ENCODE measurements at places on chromosomes 4 and X.

DNA sequence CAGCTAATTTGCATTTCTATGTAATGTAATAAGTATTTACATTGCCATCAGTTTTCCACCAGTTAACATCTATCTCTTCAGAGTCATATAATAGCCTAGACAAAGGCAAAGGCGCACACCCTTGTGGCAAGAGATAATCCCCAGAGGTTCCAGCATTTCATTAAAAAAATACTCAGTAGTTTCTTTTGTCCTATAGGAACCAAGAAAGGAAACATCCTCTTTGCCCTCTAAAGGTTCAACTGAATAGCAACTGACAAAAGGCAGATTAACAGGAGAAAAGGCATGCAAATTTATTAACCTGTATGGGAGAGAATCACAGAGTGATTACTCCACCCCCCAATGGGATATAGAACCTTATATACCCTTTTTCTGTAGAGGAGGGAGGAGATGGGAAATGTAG is 48.4 kb downstream of the MAGEB17 start:
- no peak for DNase-seq

GRCh38 chr4:89719536-89720090 is 117.3 kb downstream of the SNCA start:
- no peak for DNase-seq

GRCh38 chr4:185711726-185712125 is 100.3 kb downstream of the SORBS2 start:
- DNase-seq, result no peak

- no peak for DNase-seq
Observed at GRCh38 chr4:147117431-147117830, 171.8 kb upstream of the TTC29 start.

GRCh38 chr4:121514443-121514842 is 133.6 kb upstream of the QRFPR start:
- DNase-seq, result no peak

GRCh38 chrX:107766470-107767150 is 9.0 kb downstream of the TSC22D3 start:
- DNase-seq, result no peak

DNA sequence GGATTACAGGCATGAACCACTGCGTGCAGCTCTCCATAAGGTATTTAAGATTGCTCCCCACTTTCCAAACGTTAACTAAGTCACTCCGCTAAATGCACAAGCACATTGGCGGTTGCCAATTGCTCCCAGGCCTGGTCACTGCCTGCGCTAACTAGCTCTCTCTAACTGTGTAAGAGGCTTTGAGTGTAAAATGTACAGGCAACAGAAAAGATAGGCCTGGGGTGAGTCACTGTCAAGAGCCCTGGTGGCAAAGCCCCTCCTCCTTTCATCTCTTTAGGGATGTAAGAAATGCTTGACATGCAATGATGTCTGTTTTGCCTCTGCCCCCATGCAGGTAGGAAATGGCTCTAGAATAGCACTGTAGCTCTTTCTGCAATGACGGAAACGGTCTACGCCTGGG is 329.7 kb upstream of the GATB start:
- DNase-seq, result no peak

DNA sequence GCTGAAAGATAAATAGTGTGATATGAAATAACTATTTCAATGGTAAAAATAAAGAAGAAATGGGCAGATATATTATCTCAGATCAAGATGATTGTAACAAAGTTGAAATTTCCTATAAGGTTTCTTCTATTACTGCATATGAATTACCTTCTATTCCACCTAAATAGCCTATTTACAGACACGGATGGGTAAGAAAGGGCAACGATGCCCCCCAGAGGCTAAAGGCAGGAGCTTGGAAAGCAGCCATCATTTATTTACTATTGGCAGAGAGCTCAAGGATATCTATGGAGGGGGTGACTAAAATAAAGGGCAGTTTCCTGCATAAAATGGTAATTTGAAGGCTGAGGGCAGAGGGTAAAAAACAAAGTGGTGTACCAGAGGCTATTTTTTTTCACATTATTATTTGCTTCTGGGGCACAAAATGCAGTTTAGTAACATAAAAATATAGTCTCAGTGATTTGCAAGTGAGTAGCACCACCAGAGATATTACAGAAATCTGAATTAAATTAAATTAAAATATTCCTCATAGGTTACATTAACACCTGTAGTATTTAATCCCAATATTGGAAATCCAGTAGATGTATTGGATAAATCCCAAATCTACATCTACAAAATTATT is 123.1 kb downstream of the BTC start:
- peak; percentile 12 for DNase-seq

DNA sequence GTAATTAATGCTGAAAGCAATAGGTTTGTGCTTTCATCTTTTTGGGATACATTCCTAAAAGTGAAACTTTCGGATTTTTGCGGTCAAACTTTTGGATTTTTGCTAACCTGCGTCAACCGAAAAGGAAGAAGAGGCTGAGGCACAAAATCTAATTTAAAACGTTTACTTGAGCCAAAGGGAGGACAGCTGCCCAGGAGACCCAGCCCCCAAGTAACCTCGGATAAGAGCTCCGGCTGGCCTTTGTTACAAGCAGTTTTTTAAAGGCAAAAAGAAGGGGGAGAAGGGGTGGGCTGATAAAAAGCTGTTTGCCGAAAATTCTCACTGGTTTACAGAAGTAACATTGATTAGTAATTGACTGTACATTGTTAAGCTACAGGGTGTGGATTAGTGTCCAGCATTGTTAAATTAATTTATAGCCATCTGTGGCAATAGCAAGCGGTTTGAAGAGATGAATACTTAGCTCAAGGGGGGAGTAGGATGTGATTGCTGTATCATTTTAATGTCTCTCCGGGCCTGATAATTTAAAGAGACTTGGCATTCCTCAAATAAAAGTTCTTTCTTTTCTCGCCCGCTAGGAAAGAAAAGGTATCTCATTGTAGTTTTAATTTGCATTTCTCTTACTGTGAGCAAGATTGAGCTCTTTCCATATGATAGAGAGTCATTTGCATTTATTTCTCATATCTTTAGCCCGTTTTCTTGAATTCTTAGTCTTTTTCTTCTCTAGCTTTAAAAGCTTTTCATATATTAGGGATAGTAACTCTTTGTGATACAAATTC is 59.1 kb upstream of the USP9X start:
- DNase-seq, result no peak

DNA sequence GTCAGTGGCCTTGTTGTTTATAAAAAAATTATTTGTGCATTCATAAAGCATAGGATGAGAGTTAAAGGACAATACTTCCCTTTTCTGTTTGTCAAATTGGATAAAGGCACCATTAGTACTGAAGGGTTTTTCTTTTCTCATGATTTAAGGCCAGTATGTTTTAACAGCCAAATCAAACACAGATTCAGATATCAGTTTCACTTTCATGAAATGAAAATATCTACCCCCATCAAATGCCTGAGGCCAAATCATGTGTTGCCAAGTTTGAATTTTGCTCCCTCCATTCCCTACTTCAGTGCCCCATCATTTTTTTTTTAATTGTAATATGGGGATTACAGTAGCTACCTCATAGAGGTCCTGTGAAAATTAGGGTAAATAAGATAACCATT is 745.9 kb downstream of the RPA4 start:
- no peak for DNase-seq

DNA sequence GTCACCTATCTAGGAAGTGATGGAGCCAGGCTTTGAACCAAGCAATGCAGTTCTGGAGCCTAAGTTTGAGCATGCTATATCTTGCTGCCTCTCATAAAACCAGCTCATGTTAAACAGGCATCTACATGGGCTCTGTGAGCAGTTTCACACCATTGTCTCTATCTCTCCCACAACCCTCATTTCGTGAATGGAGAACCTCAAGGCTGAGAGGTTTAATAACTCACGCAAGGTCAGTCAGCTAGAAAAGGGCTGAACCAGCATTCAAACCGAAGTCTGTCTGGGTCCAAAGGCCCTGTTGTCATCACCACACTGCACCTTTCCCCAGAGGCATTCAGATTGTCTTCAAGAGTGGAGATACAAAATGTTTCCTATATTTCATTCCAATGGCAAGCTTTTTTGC is 369.2 kb downstream of the MID1IP1 start:
- no peak for DNase-seq

- no peak for DNase-seq
Observed at GRCh38 chr4:77159806-77160205, 2.8 kb downstream of the CCNG2 start.

DNA sequence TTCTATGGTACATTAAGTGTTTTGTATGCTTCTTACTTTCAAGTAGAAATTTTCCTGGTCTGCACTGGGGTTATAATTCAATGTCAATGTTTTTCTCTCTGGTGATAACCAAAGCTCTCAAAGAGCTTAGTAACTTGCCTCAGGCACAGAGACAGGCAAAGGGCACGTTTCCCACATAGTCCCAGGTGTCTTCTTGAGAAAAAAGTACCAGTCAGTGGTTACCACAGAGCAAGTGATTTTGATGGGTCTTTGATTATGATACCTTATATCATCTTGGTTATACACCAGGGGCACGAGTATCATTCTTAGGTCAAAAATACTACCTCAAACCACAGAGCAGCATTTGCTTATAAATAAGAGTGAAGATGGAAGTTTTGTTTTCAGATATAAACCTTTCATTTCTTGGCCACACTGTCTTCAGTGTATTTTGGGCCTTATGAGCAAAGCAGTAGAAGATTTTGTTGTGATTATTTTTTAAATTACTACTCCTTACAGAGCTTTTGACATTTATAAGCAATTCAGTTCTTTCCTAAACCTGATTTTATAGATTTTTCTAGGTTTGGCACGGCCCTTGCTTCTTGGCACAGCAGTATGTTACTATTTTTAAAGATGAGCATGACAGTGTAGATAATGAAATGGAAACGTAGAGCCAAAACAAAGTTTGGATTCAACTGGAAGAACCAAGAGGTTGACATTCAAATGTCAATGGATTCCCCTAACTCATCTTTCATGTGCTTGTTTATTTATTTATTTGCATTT is 85.3 kb upstream of the TLL1 start:
- DNase-seq, result no peak

DNA sequence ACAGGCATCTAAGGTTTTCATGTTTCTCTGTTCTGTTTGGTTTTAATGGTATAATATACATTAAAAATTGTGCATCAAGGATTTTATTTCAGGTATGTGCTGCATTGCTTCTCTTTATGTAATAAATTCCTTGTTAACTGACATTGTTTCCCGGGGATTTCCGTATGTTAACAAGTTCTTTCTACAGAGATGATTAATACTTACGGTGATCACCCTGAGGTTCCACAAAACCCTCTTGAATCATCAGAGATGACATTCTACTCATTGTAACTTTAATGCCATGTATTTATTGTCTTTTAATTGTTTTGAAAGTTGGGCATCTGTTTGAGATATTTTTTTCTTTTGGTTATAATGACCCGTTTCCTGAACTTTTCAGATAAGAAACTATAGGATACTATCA is 37.5 kb downstream of the ARHGAP10 start:
- DNase-seq, result no peak

- DNase-seq, result no peak
Observed at GRCh38 chrX:9171841-9172463, 138.0 kb upstream of the FAM9B start.

DNA sequence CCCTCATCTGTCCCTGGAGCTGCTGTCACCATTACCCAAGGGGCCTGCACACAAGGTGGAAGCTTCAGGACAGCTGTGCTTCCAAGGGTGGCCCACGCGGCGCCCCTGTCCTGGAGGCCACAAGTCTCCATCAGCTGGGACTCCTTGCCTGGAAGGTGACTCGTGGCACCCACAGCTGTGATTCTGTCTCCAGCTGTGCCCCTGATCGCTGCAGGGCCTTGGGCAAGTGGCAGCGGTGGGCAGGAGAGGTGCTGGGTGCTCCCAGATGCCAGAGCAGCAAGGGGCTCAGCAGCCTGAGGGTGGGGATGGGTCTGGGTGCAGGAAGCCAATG is 9.0 kb upstream of the DUSP9 start:
- no peak for DNase-seq

DNA sequence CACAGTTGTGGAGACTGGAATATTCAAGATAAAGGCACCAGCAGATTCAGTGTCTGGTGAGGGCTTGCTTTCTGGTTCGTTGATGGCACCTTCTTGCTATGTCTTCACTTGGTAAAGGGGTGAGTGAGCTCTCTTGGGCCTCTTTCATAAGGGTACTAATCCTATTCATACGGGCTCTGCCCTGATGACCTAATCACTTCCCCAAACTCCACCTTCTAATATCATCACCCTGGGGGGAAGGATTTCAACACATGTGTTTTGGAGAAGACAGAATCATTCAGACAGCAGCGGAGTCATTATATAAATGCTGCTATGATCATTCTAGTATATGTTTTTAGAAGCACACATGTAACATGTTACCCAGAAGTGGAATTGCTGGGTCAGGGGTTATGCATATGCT is 295.3 kb upstream of the CTSO start:
- DNase-seq, result no peak

DNA sequence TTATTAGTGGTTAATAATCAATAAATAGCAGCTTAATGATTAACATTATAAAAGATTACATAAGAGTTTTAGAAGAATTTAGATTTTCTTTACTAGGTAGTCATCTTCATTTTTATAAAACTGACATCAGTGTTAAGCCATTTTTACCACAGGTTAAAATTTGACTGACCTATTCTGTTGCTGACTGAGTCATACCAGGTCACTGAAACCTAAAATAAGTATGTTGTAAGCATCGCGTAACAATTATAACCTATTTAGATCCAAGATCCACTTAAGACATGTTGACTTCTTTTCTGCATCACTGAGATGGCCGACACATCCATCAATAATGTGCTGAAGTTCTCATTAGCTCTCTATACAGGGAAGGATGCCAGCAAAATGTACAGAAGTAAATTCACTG is 36.7 kb downstream of the ARX start:
- no peak for DNase-seq

GRCh38 chrX:19720661-19721060 is 166.7 kb downstream of the SH3KBP1 start:
- DNase-seq, result no peak

DNA sequence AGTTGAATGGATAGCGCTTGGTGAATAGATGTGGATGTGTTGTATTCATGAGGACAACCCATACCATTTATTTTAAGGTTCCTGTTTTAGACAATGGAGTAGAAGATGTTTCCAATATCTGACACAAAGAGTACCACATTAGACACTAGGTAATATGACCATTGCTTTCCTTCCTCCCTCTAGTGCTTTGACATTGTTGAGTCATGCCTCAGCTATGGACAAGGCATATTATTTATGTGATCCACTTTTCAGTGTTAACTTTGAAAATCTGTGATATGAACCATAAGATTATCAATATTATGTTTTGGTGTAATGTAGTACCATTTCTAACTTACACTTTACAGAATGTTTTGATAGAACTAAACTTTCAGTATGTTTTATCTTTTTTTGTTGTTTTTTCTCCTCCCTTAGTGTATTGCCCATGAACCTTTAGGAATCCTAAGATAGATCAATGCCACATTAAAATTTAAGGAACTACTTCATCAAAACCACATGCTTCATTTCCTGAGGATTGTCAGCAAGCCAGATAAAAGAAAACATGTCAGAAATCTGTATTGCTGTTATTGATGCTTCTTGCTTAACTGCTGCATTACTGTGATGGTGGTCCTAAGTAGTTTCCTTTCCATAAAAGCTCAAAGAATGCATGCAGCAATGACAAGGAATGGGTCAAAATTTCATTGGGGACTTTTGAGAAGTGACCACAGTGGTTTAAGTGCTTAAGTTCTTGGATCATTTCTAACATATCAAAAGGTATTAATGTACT is 105.0 kb downstream of the PCDH7 start:
- no peak for DNase-seq

- no peak for DNase-seq
Observed at GRCh38 chr4:120198411-120198810, 131.8 kb upstream of the MAD2L1 start.

Measured in stimulated activated CD8-positive, alpha-beta memory T cell treated with anti-CD3 and anti-CD28 coated beads, Interleukin-12 subunit alpha, Interleukin-12 subunit beta, amount 100 ng/mL, for 1 hour (primary cell).